ENCODE measurements at places on chromosomes 5 and 9. TPM values are rescaled to one million over a fixed set of nuclear protein-coding genes. Genes with fewer than 3 reads are reported as not detected.

SPATA31C1 gene
- not detected for total RNA-seq

C8G gene
- total RNA-seq: 3.9 TPM

CFAP157 gene
- total RNA-seq: under 0.01 TPM

MSX2 gene
- 12.4 TPM for total RNA-seq

C7 gene
- total RNA-seq: not detected

CAST gene
- total RNA-seq: 433 TPM

SPINK13 gene
- total RNA-seq: not detected

PLAC8L1 gene
- total RNA-seq: not detected

CYSTM1 gene
- total RNA-seq: 1.2 TPM

SH3GL2 gene
- total RNA-seq: not detected

PHYHD1 gene
- 33.4 TPM for total RNA-seq

SOX30 gene
- total RNA-seq: not detected

CCL27 gene
- total RNA-seq: not detected

PFN3 gene
- not detected for total RNA-seq

ZNF883 gene
- total RNA-seq: 4.7 TPM

GABRP gene
- total RNA-seq: 1,966 TPM

DRD1 gene
- not detected for total RNA-seq

ANKRD34B gene
- total RNA-seq: not detected

SHOC1 gene
- not detected for total RNA-seq

TRIP13 gene
- 9.2 TPM for total RNA-seq

PLCXD3 gene
- 0.11 TPM for total RNA-seq

BARHL1 gene
- not detected for total RNA-seq

SMC5 gene
- 25.8 TPM for total RNA-seq

ECM2 gene
- total RNA-seq: under 0.01 TPM

MPDZ gene
- total RNA-seq: 32.0 TPM

FGF10 gene
- total RNA-seq: not detected

SHISAL2B gene
- not detected for total RNA-seq

GRM6 gene
- not detected for total RNA-seq

TCERG1 gene
- 50.8 TPM for total RNA-seq

CDH9 gene
- not detected for total RNA-seq

IDNK gene
- 2.9 TPM for total RNA-seq

ARHGEF39 gene
- total RNA-seq: 1.6 TPM
